ENCODE measurements at places on chromosomes 4 and X. TPM values are rescaled to one million over a fixed set of nuclear protein-coding genes. Genes with fewer than 3 reads are reported as not detected.

DNA sequence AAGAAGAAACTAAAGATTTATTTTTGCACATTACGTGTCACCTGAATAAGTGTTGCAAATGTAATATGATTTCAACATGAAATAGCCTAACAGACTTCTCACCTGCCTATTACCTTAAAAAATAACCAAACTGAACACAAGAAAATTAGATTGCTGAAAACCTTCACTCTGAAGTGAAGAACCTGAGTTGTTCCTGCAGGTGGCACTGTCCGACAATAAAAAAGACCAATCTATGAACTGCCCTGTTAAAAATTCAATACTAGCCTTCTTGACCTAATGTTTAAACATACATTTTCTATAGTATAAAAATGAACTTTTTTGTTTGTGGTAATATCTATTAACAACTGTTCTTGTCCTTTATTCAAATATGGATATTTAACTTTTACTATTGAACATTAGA lies 69.2 kb upstream of the PNPLA4 start:
- no peaks in the 10 kb centered on the region for H3K4me1 ChIP-seq
- no peaks in the 10 kb centered on the region for H3K36me3 ChIP-seq
- H3K27ac ChIP-seq: no peak overlapping the region
- DNase-seq: no peak
- H3K4me3 ChIP-seq: no peak overlapping the region
- no peaks in the 10 kb centered on the region for H3K27me3 ChIP-seq

GRCh38 chr4:60657807-60658206 lies 542.3 kb upstream of the ADGRL3 start:
- H3K4me1 ChIP-seq: no peaks in the 10 kb centered on the region
- no peak overlapping the region for H3K27ac ChIP-seq
- no peaks in the 10 kb centered on the region for H3K36me3 ChIP-seq
- no peak overlapping the region for H3K4me3 ChIP-seq
- H3K27me3 ChIP-seq: no peaks in the 10 kb centered on the region
- DNase-seq: no peak

- no peak overlapping the region for H3K27ac ChIP-seq
- H3K27me3 ChIP-seq: no peaks in the 10 kb centered on the region
- H3K36me3 ChIP-seq: no peaks in the 10 kb centered on the region
- no peak overlapping the region for H3K4me3 ChIP-seq
- DNase-seq: no peak
Observed at GRCh38 chr4:88991746-88992145, 65.2 kb downstream of the FAM13A start.

- no peak for DNase-seq
- H3K27me3 ChIP-seq: no peaks in the 10 kb centered on the region
- no peaks in the 10 kb centered on the region for H3K36me3 ChIP-seq
- H3K4me1 ChIP-seq: no peaks in the 10 kb centered on the region
- no peak overlapping the region for H3K4me3 ChIP-seq
Observed at GRCh38 chr4:20456407-20456806, 204.7 kb downstream of the SLIT2 start.

RAP2C gene
- total RNA-seq: 21.1 TPM

- no peak overlapping the region for H3K27ac ChIP-seq
- DNase-seq: no peak
- no peaks in the 10 kb centered on the region for H3K27me3 ChIP-seq
- H3K36me3 ChIP-seq: no peaks in the 10 kb centered on the region
- H3K4me3 ChIP-seq: no peak overlapping the region
Observed at GRCh38 chr4:100372432-100372831, 145.4 kb downstream of the EMCN start.

- DNase-seq: no peak
- H3K4me1 ChIP-seq: no peaks in the 10 kb centered on the region
Observed at GRCh38 chr4:54548098-54548620, 109.6 kb upstream of the KIT start.

- no peak for DNase-seq
- H3K27ac ChIP-seq: no peak overlapping the region
- no peaks in the 10 kb centered on the region for H3K36me3 ChIP-seq
- peaks cover 4% of the 10 kb centered on the region for H3K4me1 ChIP-seq
Observed at GRCh38 chr4:26992657-26993361, 132.2 kb downstream of the STIM2 start.

DNA sequence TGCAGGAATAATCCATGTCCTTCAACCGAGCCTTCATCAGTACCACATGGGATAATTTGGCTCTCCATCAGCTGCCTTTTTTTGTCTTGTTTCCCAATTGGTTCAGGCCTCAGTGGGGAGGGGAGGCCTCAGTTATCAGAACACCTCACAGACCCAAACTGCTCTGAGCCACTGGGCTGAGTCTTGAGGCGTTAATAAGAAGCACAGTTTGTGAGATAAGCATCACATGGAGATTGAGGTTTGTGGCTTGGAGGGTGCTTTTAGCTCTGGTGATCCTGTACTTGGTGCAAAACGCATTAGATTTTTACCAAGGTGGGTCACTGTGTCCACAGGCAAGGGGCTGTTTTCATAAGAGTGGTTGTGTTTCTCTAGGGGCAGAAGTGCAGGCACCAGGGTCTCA lies 82.8 kb upstream of the HPF1 start:
- H3K27ac ChIP-seq: no peak overlapping the region
- H3K4me3 ChIP-seq: no peak overlapping the region
- no peaks in the 10 kb centered on the region for H3K4me1 ChIP-seq
- no peaks in the 10 kb centered on the region for H3K27me3 ChIP-seq
- DNase-seq: no peak
- H3K36me3 ChIP-seq: no peaks in the 10 kb centered on the region

DNA sequence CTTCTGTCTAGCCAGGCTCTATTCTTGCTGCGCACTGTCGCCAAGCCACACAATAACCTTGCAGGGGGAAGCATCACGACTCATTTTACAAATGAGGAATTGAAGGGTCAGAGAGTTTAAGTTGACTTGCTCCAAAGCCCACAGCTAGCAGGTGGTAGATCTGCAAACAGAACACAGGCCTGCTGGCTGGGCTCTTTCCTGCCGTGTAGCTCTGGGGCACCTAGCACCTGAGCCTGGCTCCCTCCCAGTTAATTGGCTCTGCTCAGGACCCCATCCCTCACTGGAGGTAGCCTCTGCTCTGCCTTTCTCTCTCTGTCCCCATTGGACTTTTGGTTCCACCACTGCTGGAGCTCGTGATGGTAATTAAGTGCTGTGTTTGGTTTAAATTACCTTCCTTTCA lies 98.5 kb downstream of the NSUN7 start:
- no peak overlapping the region for H3K27ac ChIP-seq
- no peak overlapping the region for H3K4me3 ChIP-seq
- no peaks in the 10 kb centered on the region for H3K27me3 ChIP-seq
- H3K4me1 ChIP-seq: peaks cover 3% of the 10 kb centered on the region

GRCh38 chr4:102901804-102902203 lies 33.0 kb downstream of the CISD2 start:
- H3K36me3 ChIP-seq: no peaks in the 10 kb centered on the region
- no peaks in the 10 kb centered on the region for H3K4me1 ChIP-seq
- H3K27me3 ChIP-seq: no peaks in the 10 kb centered on the region
- no peak overlapping the region for H3K27ac ChIP-seq
- no peak overlapping the region for H3K4me3 ChIP-seq

- H3K27ac ChIP-seq: no peak overlapping the region
- H3K4me1 ChIP-seq: no peaks in the 10 kb centered on the region
- H3K36me3 ChIP-seq: no peaks in the 10 kb centered on the region
- H3K27me3 ChIP-seq: no peaks in the 10 kb centered on the region
- no peak overlapping the region for H3K4me3 ChIP-seq
Observed at GRCh38 chrX:102129473-102129872, 4.0 kb downstream of the TCEAL2 start.

GRCh38 chrX:151789179-151789800 lies 54.7 kb downstream of the CNGA2 start:
- no peak for DNase-seq
- no peaks in the 10 kb centered on the region for H3K27me3 ChIP-seq
- H3K4me1 ChIP-seq: no peaks in the 10 kb centered on the region
- no peak overlapping the region for H3K4me3 ChIP-seq
- H3K27ac ChIP-seq: no peak overlapping the region
